Left renal cortex interstitium (tissue), 4 donors: ENCODE measurements at places on chromosomes 16 and 17.

GRCh38 chr17:74874615-74875037 is 1.8 kb upstream of the FDXR start:
- DNase-seq, result no peak

DNA sequence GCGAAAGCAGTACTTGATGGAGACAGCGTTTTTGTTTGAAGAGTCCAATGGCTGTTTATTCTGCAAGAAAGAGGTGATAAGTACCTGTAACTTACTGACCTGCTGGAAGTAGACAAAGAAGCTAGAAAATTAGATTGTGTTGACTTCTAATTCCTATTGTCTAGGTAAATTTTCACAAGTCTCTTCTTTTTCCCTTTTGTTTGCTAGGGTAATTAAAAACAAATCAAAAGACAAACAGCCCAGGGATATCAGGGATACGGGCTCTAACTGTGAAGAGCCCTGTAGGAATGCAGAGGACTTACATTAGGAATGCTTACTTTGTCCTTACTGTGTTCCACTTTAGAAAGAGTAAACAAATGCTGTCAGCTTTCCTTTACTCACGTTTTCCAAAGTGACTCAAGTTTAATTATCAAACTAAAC is 7.0 kb downstream of the PSME3IP1 start:
- DNase-seq, result no peak

DNA sequence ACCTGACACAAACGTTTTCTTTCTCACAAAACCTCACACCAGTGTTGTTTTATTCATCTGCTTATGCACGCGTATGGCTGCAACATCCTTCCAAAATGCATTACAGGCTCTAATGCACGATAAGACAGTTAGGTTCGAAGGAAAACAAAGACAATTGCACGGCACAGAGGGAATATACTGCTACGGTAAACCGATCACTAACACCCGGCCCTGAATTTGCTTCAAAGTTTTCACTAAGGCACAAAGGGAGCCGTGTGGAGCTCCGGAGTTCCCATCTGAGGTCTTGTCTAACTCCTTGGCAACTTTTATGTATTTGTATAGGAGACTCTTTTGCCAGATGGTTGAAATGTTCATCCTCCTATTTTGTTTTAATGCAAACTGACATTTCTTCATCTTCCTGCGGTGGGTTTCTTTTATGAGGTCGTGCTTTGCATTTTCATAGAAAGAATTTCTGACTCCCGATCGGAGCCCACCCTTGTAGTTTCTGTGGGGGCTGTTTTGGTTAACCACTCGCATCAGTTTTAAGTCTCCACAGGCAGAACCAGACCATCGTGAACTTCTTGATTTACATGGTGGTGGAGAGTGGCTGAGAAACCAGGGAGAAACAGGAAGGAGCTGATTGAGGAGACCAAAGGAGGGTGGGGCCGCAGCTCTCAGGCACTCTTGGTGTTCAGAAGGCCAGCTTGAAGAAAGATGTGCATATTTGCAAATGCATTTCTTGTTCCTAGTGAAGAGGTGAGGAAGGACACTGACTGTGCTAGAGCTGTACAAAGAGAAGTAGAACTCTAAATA is 516.8 kb downstream of the MAF start:
- DNase-seq, result no peak

- no peak for DNase-seq
Measured at GRCh38 chr16:58500430-58501241, 693 bp downstream of the NDRG4 start.

GRCh38 chr16:77868478-77868877 is 80.1 kb downstream of the VAT1L start:
- no peak for DNase-seq

- no peak for DNase-seq
Measured at GRCh38 chr17:1713878-1714426, 3.8 kb upstream of the TLCD2 start.

- DNase-seq, result no peak
Measured at GRCh38 chr17:79721993-79722671, 8.6 kb upstream of the ENPP7 start.

GRCh38 chr17:80513892-80514291 is 30.7 kb upstream of the RPTOR start:
- DNase-seq, result no peak

- DNase-seq, result no peak
Measured at GRCh38 chr17:78173097-78173715, 4.8 kb downstream of the SYNGR2 start.

DNA sequence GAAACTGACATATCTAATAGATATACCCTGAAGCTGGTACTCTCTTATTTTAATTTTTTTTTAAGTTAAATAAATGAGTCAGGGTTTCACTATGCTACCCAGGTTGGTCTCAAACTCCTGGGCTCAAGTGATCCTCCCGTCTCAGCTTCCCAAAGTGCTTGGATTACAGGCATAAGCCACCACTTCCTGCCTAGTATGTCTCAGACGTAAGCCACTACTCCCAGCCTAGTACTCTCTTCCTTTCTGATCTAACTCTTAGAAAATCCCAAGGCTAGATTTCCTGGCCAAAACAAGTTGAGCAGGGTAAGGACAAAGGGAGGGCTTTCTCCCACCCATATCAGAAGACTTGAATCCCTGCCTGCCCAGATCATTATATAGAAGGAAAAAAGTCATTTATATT is 33.7 kb downstream of the HOXB1 start:
- DNase-seq, result no peak

DNA sequence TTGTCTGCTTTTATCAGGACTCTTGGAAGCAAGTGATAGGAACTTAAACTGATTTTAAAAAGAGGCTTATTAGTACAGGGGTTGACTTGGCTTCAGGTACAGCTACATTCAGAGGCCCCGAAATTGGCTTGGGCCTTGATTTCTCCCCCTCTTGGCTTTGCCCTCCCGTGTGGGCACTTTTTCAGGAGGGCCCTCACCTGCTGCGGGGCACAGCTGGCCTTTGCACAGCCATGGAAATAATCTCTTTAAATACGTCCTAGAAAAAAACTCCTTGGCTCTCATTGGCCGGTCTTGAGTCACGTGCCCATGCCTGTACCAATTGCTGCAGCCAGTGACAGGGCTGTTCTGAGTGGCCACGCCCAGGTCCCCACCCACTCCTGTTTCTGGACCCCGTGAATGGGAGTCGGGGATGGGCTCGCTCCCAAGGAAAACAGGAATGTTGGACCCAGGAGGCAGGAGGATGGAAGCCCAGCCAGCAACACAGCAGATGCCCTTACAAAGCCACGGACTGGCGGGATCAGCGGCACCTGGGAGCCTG is 15.0 kb downstream of the CA5A start:
- DNase-seq, result no peak

- no peak for DNase-seq
Measured at GRCh38 chr17:76238847-76239537, 1.3 kb downstream of the RNF157 start.

GRCh38 chr17:35748341-35748841 is 4.6 kb downstream of the GAS2L2 start:
- DNase-seq, result no peak

- DNase-seq, result no peak
Measured at GRCh38 chr16:27500801-27501200, 48.9 kb downstream of the GTF3C1 start.

DNA sequence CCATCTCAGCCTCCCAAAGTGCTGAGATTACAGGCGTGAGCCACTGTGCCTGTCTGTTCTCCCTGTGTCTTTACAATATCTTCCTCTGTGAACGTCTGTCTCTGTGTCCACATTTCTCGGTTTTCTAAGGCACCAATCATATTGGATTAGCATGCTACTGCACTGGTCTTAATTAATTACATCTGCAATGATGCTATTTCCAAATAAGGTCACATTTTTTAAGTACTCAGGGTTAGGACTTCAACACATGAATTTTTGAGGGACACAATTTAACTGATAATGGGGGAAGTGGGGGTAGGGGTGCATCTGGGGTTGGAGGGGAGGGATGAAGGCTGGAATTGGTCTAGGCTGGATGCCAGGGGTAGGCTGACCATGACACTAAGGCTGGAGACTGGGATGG is 102.6 kb downstream of the N4BP1 start:
- no peak for DNase-seq

GRCh38 chr16:49470513-49470991 is 96.9 kb downstream of the C16orf78 start:
- DNase-seq, result no peak

- no peak for DNase-seq
Measured at GRCh38 chr17:74287031-74287602, 13.1 kb downstream of the DNAI2 start.

DNA sequence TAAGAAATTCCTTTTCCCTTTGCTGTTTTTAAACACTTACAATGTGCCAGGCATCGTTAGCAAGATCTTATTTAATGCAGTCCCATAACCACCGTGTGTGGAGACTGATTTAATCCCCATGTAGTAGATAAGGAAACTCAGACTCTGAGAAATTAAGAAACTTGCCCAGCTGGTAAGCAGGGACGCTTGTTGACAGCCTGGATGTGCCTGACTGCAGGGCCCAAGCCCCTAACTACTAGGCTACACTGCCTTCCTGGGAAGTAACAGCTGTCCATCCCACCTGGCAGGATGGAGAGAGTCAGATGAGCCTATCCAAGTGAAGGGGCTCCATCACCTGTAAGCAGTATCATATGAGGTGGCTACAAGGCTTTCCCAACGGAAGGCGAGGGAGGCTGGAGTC is 23.1 kb downstream of the CDK5RAP3 start:
- DNase-seq, result no peak

GRCh38 chr16:58614860-58615259 is 14.8 kb downstream of the CNOT1 start:
- no peak for DNase-seq

GRCh38 chr16:77408607-77409006 is 26.2 kb downstream of the ADAMTS18 start:
- DNase-seq, result no peak

DNA sequence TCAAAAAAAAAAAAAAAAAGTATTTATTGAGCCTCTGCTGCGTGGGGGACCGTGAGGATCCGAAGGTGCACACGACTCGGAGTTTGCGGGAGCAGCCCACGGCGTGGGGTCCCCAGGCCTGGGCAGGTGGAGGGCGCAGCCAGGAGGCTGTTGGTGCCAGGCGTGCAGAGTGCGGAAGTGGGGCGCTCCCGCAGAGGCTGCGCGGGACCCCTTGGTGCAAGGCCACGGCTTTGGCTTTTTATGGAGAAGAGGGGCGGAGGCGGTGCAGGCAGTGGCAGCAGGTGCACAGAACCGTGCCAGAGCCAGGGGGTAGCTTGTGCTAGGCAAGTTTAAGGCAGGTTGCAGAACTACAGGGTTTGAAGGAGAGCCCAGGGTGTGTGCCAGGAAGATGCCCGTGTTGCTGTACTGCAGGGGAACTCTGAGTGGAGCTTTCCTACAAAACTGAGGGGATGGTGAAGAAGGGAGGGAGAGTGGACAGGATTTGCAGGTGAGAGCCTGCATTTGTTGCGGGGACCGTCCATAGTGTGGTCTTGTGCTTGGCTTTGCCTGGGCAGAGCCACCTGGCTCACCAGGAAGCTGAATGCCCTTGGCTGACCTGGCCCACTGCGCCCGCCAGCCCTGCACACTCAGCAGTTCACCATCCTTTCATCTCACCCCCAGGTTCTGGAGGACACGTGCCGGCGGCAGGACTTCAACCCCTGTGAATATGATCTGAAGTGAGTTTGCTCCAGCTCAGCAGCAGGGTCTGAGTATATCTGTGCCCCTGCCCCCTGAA is 1.3 kb downstream of the ASPSCR1 start:
- no peak for DNase-seq

DNA sequence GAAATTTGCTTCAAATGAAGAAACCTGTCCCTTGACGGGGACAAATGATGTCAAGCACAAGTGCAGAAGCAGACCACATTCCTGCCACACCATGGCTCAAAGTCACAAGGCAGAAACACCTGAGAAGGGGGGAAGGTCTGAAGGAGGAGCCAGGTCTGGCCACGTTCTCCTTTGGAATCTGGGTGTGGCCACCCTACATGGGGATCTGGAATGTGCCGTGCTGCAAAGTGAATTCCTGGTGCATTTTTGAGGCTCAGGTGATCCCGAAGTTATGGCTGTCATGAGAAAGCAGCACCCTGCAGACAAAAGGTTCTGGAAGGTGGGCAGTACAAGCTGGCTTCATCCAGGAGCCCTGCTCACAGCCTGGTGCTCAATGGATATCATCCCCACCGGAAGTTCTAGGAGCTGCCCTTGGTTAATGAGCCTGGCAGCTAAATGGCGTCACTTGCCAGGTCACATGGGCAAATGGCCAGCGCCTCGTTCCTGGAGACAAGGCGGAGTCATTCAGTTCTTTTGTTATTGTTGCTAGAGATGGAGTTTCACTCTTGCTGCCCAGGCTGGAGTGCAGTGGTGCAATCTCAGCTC is 20.1 kb upstream of the ADCY9 start:
- DNase-seq, result no peak

GRCh38 chr16:51193879-51194278 is 42.8 kb upstream of the SALL1 start:
- no peak for DNase-seq

- DNase-seq, result no peak
Measured at GRCh38 chr17:44115585-44116415, 7.6 kb downstream of the HDAC5 start.

GRCh38 chr16:89054261-89054661 is 39.4 kb upstream of the ACSF3 start:
- DNase-seq, result no peak

DNA sequence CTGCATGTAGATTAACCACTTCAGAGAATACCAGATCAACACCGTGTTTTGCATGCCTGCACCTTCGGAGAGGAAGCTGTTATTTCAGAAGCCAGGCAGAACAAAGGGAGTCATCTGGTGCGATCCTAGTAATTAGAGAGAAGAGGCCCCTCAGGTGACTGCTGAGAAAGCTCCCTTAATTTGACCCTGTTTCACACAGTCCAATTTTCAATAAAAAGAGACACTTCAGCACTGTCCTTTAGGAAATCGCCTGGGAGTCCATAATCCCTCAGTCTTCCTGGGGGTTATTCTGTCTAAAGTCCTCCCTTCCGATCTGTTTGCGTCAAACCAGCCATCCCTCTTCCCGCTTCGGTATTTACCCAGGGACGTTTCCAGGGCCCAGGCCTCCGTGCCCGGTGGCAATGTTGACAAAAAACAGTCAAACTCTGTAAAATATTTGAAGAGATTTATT is 23.4 kb upstream of the TNRC6C start:
- no peak for DNase-seq

DNA sequence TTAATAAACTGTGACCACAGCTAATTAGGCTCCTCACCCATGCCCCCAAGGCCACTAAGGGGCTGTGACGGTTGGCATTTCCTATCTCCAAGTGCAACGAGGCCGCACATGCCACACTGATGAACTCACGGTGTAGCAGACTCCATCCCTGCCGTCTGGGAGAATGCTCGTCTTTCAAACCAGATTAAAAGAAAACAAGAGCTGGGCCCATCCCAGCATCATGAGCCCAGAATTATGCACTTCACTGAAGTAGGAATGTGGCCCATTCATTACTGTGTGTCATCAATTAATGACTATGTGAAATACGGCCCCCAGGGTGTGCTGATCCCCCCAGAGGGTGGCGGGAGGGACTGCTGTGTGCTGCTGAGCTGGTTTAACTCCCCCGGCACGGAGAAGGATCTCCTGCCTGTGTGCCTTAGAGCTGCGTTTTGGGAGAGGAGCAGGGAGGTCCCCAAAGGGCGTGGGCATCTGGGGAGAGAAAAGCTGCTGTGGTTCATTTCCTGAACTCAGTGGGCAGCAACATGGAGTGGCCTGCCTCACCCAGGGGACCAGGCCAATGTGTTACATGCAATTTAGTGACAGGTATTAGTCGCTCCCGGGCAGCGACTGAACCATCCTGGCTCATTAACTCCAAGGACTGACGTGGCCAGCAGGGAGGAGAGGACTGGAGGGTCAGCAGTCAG is 194.5 kb downstream of the FOXL1 start:
- peak; percentile 77 for DNase-seq

- DNase-seq, result no peak
Measured at GRCh38 chr17:45301674-45302073, 15.1 kb downstream of the MAP3K14 start.

- DNase-seq, result no peak
Measured at GRCh38 chr17:59634632-59635541, 15.2 kb downstream of the CLTC start.
